Ovary (tissue), 10 donors: ENCODE measurements at places on chromosomes 7 and 10. TPM values are rescaled to one million over a fixed set of nuclear protein-coding genes. Genes with fewer than 3 reads are reported as not detected.

DDC gene
- total RNA-seq = 0.72 TPM

DNA sequence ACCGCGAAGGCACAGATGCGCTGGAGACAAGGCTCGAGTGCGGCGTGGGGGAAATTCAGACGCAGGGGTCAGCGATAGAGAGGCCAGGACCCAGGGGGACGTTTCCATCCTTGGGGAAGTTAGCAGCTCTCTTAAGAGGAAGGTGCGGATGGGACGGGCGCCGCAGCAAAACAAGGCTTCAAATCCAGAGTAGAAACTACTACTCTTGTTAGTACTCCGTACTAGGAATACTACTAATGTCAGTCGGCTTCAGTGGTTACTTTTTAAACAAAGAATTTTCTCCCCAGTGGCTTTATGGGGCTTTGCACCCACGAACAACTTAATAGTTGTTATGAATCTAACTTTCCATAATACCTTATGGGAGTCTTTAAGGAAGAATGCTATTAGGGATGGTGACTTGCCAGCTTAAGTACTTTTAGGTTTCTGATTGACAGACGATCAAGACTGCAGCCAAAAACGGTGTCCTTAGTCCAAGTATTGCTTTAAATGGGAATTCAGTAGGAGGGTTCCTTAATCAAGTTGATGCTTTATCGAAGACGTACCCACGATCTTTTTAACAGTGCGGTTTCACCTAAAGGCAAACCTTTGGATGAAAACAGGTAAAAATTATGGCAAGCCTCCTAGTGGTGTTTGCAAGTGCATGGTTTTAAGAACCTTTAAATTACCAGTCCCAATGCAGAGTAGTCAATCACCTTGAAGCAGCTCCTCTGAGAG, 812 bp upstream of the IDE start:
- DNase-seq = no peak

GRCh38 chr7:45158471-45158870, 880 bp downstream of the RAMP3 start:
- DNase-seq = no peak

DNA sequence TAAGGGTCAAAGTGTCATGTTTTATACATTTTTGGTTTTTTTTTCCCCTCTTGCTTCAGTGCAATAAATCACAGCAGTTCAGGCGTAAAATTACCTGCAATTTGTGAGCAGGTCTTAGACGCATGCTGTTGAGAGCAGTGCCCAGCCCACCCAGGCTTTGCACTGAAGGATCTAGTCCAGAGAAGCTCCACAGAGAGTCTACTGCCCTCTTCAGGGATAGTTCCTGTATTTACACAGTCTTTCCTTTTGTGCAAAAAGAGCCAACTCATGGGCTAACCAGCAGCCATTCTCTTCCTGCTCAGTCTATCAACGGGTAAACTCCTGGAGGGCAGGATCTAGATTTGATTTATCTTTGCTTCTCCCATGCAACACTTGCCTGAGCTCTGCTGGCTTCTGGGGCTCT, 82.2 kb upstream of the NAMPT start:
- no peak for DNase-seq

ADARB2 gene
- 0.36 TPM for total RNA-seq

CTAGE4 gene
- 1.5 TPM for total RNA-seq

AKR1C3 gene
- total RNA-seq = 18.5 TPM
